Lung (tissue), 17 donors: ENCODE measurements at places on chromosomes 12 and 14. TPM values are rescaled to one million over a fixed set of nuclear protein-coding genes. Genes with fewer than 3 reads are reported as not detected.
A peak's percentile ranks its signal among the peaks of the same experiment; 100 is the strongest.

GRCh38 chr14:103140316-103141109 is 17.3 kb downstream of the TNFAIP2 start:
- no peak for DNase-seq

DNA sequence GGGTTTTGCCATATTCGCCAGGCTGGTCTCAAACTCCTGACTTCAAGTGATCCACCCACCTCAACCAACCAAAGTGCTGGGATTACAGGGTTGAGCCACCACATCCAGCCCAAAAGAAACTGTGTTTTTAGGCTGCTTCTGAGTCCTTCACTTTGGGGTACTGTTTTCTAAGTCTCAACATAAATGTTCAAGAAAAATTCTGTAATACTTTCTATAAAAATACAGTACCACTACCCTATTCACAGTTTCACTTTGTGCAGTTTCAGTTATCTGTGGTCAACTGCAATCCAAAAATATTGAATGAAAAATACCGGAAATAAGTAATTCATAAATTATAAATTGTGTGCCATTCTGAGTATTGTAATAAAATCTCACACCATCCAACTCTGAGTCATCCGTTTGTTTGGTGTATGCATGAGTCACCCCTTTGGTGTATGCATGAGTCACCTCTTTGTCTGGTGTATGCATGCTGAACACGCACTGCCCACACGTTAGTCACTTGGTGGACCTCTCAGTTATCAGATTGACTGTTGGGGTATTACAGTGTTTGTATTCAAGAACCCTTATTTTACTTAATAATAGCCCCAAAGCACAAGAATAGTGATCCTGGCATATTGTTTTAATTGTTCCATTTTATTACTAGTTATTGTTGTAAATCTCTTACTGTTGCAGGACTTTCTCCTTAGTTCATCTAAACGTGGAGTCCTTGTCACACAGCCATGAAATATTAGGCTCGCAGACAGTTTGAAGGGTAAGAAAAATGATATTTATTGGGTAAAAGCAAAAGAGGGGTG is 190.2 kb downstream of the FSCB start:
- DNase-seq = no peak

- DNase-seq = no peak
These were observed 25.2 kb downstream of the SPRING1 start for GRCh38 chr12:116712458-116713303.

- peak; percentile 64 for DNase-seq
These were observed 189.6 kb downstream of the DUSP6 start for GRCh38 chr12:89162589-89163261.

GRCh38 chr12:112822056-112822455 is 30.5 kb downstream of the RPH3A start:
- no peak for DNase-seq

DNA sequence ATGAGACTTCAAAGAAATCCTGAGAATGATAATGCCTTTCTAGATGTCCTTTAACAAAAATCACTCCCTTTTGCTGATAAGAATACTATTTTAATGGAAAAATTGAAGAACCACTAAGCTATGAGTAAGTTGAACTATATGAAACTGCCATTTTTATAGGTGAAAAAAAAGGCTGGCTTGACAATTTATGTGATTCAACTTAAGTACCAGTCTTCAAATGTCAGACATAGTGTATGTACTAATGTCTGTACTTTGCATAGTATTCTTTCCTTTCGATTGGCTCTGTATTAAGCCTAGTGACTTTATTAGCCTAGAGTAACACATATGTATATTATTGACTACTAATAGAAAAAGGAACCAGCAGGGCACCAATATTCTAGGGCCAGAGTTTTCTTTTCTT is 11.9 kb downstream of the HEATR5A start:
- no peak for DNase-seq

DNA sequence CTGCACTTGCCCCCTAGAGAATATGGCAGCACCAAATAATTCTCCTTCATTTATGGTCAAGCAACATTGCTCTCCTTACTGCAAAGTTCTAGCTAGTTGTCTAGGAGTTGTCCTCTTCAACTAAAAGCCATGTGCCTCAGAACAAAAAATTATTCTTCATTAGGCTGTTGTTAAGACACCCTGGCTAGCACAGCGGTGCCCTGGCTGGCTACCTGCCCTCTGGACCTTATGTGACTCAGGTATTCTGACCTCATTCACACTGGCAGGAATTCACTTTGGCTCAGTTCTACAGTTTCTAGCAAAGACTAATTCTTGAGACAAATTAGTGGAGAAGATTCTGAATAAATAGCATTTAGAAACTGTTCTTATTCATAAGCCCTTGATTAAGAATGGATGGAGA is 224.4 kb upstream of the KRR1 start:
- no peak for DNase-seq

DNA sequence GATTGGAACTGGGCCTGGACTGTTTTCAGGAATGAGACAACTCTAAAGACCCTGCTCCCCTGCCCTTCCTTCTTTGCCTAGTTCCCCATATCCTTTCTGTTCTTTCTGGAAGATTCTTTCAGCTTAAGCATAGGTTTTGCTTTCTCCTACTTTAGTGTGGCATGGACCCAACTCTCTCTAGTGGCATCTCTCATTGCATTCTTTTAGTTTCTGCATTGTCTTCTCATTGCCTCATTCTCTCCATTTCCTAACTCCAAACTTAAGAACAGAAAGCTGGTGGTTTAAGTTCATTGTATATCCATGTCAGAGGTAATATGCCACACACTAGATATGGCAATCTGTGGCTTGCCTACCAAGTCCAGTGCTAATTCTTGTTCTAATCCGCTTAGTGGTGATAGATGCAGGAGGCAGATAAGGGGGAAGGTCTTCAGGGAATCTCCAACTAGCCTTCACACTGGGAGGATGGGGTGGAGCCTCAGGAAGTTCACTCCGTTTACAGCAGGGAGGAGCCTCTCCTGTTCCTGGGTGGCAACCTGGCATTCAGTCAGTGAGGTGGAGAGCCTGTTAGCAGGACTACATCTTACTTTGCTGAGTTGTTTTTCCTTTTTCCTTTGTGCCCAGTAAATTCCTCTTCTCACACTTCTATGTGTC is 165.1 kb upstream of the LMNTD1 start:
- DNase-seq = no peak

DNA sequence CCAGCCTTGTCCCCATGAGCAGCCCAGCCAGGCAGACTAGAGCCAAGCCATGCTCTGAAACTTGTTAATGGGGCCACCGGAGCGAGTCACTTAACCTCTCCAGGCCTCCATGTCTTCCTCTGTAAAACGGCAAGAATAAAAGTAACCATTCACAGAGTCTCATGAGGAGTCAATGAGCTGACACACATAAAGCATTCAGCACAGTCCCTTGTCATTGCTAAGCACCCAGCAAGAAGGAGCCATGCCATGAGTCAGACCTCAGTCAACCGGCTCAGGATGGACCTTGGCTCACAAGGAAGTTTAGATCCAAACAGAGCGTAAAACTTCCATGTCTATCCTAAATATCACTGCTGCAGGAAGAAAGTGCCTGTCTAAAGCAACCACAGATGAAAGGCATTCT is 10.6 kb downstream of the FICD start:
- no peak for DNase-seq

- DNase-seq = no peak
These were observed 9.8 kb upstream of the FKBP4 start for GRCh38 chr12:2785017-2785416.

DNA sequence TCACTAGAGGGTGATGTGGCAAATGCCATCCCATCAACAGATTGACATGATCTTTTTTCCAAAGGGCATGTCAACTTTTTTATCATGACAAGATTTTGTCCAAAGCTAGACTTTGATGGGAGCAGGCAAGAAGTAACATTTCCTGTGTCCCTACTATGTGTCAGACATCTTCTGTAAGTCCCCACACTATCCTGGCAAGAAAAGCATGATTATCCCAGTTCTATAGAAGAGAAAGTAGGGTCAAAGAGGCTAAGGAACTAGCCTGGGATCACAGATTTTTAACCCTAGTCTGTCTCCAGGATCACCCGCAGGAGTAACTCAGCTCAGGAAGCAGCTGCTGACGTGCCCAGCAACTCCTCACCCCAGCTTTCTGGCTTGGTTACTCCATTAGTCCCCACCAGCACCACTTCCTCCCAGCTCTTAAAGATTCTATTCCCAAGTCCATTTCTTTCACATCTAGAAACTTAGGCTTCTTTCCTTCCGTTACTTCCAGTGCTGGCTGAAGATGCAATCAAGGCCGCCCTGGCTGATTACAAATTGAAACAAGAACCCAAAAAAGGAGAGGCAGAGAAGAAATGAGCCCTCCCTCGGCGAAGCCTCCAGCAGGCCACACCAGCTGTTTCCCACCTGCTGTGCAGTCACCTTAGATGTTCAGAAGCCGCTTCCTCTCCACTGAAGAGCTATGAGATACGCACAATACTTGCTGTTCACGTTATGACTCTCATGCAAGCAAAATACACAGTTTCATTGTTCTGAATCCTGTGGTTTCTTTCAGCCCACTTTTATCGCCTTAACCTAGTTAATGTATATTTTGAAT is 6.2 kb downstream of the ISCU start:
- no peak for DNase-seq

The OR4E2 gene
- total RNA-seq = not detected

The TAS2R13 gene
- 13.5 TPM for total RNA-seq

The GLI1 gene
- total RNA-seq = 5.7 TPM
